ENCODE measurements at places on chromosomes 1 and 21.

DNA sequence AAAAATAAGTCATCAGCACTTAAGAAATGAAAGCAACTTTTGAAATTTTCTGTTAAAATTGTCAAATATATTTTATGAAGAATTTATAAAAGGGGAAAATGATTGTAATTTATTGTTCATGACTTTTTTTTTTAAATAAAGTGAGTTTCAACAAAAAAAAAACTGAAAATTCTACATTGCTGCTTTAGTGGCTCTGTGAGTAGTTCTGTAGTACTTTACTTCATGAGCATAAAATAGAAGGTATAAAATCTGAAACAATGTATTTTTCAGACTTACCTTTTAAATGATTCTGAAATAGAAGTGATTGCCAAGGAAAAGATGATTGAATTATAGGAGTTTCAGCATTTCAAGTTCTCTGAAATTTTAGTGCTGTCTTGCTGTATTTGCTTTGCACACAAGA lies 13.8 kb downstream of the PDIK1L start:
- DNase-seq, result no peak

DNA sequence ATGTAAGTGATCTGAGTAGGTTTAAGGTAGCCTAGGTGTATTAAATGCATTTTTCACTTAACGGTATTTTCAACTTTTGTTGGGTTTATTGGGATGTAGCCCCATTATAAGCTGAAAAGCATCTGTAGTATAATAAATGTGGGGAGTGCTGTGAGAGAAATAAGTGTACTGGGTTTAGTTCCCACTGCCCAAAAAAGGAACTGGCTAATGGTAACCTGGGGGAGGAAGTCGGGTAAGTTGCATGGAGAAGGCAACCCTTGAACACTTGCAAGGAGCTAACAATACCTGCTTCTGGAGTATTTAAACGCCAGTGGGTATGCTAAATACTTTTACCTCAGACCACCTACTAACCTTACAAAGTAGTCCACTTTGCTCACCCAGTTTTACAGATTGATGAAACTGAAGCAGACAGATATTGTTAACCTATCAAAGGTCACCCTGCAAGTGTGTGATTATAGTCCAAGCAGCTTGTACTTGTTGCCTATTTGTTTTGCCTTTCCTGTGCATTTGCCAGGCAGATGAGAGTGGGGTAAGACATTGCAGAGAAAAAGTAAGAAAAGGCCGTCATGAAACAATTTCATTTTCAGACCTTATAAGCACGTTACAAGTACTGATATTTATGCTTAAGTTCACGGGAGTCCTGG lies 7.6 kb upstream of the SHISA4 start:
- no peak for DNase-seq

DNA sequence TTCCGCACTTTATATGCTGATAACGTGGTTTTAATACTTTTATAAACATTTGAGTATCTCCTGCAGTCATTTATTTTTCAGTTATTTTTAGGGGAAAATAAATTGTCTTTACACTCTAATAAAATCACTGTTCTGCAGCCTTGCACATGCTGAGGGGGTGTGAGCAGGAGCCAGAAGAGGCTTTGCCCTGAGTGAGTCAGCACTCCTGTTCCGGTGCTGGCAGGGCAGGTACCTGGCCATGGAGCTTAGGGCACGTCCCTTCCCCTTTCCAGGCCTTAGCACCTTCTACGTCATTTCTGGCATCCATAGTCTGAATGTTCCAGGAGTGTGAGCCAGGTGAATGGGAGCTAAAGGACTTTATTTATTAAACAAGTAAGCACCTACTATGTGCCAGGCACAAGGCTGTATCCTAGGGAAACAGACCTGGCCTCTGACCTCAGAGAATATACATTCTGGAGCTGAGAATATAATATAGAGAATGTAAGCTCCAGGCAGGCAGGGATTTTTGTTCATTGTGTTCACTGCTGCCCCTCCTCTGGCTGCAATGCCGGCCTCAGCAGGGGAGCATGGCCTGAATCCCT lies 402.9 kb downstream of the PTPRU start:
- DNase-seq, result no peak

DNA sequence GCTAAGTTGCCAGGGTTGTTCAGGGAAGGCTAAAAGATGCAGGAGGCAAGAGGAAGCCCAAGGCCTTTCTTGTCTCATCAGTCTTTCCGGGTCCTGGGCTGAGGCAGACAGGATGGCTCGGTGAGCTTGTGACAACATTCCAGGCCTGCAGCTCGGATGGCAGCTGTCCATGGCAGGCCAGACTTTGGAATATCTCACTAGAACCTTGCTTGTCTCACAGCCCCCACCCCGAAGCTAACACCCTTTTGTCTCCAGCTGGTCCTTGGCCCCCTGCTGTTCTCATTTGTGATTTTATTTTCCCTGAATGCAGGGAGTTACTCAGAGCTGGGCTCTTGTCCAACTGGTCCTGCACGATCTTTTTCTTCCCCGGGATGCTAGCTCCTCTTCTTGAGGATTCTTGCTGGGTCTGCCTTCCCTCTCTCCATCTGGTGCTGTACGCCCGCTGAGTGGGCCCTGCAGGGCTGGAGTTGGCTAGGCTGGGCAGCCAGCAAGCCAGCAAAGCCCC lies 477.2 kb upstream of the CAMK1G start:
- DNase-seq, result no peak

GRCh38 chr1:197967066-197967465 lies 49.9 kb downstream of the LHX9 start:
- DNase-seq, result no peak
